ENCODE measurements at places on chromosomes 4 and X.

GRCh38 chr4:184784628-184785257, 41.0 kb downstream of the ACSL1 start:
- no peak for DNase-seq

- DNase-seq: no peak
Observed at GRCh38 chr4:153595894-153596601, 88.0 kb upstream of the TLR2 start.

- no peak for DNase-seq
Observed at GRCh38 chrX:1152090-1152489, 60.4 kb downstream of the CRLF2 start.

- DNase-seq: no peak
Observed at GRCh38 chr4:132437117-132437516, 712.0 kb upstream of the PCDH10 start.

GRCh38 chr4:133887723-133888122, 313.9 kb downstream of the PABPC4L start:
- no peak for DNase-seq

DNA sequence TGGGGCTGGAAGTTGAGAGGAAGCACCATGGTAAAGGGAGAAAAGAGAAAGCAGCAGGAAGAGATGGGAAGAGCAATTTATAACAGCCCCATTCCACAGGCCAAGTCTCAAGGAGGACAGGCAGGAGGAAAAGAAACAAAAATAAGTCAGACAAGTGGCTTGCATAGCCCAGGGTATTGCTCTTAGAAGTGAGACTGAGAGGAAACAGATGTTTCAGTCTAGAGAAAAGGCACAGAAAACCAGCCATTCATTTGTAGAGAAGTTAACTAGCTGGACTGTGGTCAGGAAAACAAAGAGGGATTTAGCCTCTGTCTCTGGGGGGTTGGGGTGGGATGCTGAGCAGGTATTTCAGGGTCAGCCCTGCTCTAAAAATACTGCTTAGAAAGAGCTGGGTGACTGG, 175.0 kb upstream of the ARHGEF9 start:
- DNase-seq: no peak

Measured in activated naive CD8-positive, alpha-beta T cell treated with anti-CD3 and anti-CD28 coated beads, Interleukin-2, amount 50 U/mL, for 16 hours (primary cell).